ENCODE measurements at places on chromosomes 2 and 18.
A peak's percentile ranks its signal among the peaks of the same experiment; 100 is the strongest.

GRCh38 chr18:54278615-54279014, 9.3 kb downstream of the POLI start:
- DNase-seq: no peak

DNA sequence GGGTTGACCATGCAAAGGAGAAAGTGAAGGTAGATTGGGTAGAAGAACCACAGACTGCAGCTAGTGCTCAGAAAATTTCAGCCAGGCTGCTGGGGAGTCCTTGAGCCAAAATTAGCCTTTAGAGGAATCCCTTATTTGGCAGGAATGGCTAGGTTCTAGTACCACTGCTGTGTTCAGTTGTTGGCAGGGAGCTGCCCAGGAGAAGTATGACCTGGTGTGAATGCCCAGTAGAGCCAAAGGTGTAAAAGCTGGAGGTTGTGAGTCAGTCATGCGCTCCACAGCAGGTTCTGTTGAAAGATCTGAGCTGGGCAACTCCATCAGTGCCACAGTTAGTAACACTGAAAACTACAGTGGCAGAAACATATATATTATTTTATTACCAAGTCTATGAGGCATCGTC, 36.4 kb upstream of the TBR1 start:
- DNase-seq: no peak

DNA sequence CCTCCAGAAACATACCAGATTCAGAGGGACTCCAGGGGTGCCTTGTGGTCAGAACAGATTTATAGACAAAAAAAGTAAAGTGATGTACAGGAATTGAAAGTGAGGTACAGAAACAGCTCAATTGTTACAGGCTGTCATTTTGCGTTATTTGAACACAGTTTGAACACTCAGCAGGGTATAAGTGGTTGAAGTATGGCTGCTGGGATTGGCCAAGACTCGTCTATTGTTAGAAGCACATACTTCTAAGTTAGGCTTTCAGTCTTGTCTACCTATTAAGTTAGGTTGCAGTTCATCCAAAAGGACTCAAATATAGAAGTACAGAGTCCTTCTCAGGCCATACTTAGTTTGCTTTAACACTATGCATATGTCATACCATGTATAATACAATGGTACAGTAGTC, 21.0 kb upstream of the GRB14 start:
- DNase-seq: no peak

GRCh38 chr2:234066587-234066986, 16.1 kb downstream of the SPP2 start:
- no peak for DNase-seq

GRCh38 chr18:77346208-77346810, 96.7 kb downstream of the GALR1 start:
- no peak for DNase-seq

DNA sequence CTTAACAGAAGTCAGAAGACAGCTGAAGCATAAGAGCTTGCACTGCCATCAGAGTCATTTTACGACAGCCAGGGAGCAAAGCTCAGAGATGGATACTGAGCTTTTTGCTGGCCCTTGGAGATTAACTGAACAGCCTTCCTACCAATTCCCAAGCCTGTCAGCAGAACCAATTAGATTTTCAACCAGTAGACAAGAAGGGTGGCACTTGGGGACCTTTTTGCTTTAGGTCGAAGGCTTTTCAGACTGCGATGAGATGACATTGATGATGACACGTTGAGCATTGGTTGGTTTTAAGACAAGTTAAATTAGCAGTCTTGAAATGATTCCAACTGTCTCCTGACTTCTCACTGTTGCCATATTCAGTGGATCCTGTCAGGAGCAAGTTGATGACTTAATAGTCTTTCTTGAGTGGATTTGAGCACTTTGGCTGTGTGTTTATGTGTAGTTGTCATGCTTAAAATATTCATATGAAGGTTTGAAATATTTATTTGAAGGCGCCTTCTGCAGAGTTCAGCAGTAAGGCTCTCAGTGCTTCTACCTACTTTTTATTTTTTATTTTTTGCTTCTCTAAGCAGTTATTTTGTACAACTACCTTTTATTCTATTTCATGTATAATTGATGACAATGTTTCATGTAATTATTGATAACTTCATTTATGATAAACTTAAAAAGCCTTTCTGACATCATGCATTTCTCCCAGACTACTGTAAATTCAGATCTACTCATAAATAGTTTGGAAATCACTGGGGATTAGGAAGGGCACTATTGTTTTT, 256.7 kb downstream of the CAMKMT start:
- DNase-seq: no peak

- DNase-seq: no peak
These were observed 387.9 kb upstream of the POU3F3 start for GRCh38 chr2:104465981-104466380.

- DNase-seq: no peak
These were observed 26.4 kb downstream of the SLC4A1AP start for GRCh38 chr2:27690052-27690451.

GRCh38 chr2:203490391-203490790, 44.7 kb downstream of the RAPH1 start:
- no peak for DNase-seq

DNA sequence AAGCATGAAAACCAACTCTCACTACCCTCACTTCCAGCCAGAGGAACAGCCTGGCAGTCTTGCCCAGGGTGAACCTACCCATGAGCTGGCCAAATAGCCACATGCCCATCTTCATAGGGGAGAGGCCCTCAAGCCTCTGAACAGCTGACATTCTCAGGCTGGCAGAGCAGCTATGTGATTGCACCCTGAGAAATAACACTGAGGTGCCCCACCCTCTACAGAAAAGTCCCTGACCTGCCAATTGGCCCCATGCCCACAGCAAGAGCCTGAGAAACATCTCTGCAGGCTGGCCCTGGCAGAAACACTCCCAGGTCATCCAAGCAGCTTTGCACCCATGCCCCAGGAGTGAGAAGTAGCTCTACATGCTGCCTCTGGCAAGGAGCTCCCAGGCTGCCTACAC, 127.4 kb upstream of the OTX1 start:
- no peak for DNase-seq

- DNase-seq: no peak
These were observed at the start of gene DSC2 for GRCh38 chr18:31102025-31102684. TSS of gene DSC2 (minus strand) at chr18:31102421. CDS start at chr18:31101971, 450 bp downstream.

DNA sequence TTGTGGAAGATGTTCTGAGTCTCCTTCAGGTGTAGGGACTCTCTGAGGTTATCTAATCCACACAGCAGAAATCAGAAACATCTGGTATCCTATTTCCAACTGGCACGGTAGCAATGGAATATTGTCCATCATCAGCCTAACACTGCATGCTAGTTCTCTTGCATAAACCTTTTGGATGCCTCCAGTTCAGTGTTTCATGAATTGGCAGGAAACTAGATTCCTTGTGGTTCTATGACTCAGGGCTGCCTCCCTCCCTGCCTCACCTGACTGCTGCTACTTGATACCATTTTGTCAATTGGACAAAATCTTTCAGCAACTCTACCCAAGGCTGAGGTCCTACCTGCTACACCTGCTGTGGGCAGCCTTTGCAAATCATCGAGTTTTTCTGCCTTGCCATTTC, 130.9 kb downstream of the TPGS2 start:
- no peak for DNase-seq

DNA sequence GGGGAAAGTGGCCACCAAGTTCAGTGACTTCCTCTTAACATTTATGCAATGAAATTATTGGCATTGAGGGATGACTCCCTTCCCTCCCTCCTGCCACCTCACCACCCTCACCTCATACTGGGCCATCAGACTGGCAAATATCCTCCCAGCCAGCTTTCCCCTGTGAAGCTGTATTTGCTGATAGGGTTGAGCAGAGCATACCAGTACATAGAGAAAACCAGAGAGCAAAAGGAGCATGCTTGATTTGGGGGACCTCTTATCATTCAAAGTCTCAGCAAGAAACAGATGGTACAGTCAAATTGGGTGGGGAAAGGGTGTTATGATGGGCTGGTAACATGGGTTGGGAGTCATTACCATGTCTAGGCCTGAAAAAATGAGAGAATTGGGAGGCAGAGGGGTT, 19.1 kb upstream of the B3GNT2 start:
- no peak for DNase-seq

GRCh38 chr2:102075479-102075878, 67.1 kb upstream of the IL1R1 start:
- no peak for DNase-seq

DNA sequence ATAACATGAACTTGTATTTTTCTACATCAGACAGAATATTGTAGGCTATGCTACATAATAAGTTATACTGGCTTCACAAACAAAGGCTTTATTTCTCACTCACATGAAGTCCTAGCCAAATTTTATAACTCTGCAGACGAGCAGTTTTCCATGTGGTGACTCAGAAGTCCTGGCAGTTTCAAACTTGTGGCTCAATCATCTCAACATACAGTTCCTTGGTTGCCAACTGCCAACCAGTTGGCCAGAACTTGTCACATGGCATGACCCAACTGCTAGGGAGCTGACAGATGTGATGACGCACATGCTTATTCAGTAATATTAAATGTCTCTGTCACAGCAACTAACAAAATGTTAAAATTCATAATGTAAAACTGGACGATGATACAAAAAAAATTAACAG, 63.8 kb upstream of the ZC3H15 start:
- DNase-seq: no peak

DNA sequence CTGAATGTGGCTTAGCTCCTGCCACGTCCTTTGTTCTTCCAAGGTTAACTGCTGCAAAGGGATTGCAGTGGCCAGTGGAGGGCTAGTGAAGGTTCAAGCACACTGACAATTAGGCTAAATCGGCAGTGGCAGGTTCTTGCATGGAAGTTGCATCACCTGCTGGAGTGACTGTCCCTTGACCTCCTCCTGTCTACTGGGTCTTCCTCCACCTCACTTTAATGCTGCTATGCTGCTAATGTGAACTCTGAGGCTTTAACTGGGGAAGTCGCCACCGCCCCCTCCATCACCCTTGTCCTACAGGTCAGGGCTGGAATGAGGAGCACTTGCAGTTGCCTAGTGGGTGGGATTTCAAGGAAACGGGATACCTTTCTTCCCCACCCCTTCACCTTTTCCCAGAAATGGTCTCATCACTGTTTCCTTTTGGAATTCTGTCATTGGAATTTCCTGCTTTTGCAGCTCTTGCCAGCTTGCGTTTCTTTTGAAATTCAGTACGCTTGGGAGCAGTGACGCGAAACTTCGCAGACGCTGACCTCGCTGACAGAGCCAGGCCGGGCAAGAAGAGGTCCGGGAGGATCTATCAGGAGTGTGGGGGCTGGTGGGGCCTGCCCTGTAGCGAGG, 150.3 kb downstream of the SH3RF3 start:
- DNase-seq: no peak

GRCh38 chr2:116754381-116755101, 1060.0 kb upstream of the DDX18 start:
- no peak for DNase-seq

- no peak for DNase-seq
These were observed 590 bp downstream of the IFIH1 start for GRCh38 chr2:162317861-162318327.

DNA sequence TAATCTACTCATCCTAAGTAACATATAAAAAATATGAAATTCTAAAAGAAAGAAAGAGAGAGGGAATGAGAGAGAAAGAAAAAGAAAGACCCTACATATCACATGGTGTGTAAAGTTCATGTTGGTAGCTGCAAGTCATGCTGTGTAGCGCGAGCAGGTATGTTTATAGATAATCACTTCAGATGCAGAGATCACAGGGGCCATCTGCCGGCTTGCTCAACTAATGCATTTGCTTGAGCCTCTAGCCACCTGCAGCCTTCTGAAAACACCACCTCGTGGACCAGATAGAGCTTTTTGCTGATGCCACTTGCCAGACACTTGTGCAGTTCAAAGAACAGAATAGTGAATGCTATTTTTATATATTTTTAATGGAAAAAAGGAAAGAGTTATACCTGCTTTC, 37.6 kb downstream of the CDH7 start:
- DNase-seq: peak; percentile 71

DNA sequence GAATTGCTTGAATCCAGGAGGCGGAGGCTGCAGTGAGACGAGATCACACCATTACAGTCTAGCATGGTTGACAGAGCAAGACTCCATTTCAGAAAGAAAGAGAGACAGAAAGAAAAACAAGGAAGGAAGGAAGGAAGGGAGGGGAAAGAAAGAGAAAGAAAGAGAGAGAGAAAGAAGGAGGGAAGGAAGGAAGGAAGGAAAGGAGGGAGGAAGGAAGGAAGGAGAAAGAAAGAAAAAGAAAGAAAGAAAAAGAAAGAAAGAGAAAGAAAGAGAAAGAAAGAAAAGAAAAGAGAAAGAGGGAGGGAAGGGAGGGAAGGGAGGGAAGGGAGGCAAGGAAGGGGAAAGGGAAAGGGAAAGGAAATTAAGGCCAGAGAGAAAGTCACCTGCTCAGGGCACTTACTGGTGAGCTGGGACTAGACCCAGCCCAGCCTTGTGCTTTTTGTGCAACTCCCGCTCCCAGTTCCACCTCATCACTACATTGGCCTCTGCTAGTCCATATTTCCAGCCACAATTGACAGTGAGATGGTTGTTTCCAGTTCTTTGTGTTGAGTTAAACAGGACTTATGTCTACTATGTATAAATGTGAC, 35.7 kb downstream of the MOGAT1 start:
- no peak for DNase-seq

- no peak for DNase-seq
These were observed 1.6 kb downstream of the KCNE4 start for GRCh38 chr2:223053484-223054192.

DNA sequence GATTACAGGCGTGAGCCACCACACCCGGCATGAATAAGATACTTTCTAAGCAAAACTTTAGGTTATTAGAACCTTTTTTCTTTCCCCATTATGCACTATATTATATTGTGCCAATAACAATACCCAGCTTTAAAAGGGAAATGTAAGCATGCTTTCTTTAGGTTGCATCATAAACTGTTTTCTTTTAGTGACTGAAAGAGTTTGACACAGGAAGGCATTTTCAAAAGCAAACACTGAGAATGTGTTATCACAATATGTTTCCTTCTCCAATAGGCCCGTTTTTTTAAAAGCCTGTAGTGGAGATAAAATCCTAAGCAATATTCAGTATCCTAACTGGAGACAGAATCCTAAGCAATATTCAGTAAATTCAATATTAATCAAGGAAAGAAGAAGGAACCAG, 16.7 kb upstream of the EPB41L5 start:
- DNase-seq: no peak

- DNase-seq: no peak
These were observed 4.3 kb downstream of the IL18RAP start for GRCh38 chr2:102427249-102427648.

DNA sequence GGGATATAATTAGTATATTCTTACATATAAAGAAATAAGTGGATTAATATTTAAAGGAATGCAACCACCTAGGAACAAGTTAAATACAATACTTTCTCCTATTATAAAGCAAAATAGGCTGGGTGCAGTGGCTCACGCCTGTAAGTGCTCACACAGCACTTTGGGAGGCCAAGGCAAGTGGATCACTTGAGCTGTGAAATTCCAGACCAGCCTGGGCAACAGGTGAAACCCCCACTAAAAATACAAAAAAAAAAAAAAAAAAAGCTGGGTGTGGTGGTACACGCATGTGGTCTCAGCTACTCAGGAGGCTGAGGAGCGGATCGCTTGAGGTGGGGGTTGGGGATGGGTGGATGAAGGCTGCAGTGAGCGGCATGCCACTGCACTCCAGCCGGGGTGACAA, 286.2 kb upstream of the EPC2 start:
- no peak for DNase-seq
